ENCODE measurements at places on chromosomes 1 and 21.
A peak's percentile ranks its signal among the peaks of the same experiment; 100 is the strongest.

GRCh38 chr1:246602194-246602593 is 35.9 kb downstream of the CNST start:
- no peak for DNase-seq

DNA sequence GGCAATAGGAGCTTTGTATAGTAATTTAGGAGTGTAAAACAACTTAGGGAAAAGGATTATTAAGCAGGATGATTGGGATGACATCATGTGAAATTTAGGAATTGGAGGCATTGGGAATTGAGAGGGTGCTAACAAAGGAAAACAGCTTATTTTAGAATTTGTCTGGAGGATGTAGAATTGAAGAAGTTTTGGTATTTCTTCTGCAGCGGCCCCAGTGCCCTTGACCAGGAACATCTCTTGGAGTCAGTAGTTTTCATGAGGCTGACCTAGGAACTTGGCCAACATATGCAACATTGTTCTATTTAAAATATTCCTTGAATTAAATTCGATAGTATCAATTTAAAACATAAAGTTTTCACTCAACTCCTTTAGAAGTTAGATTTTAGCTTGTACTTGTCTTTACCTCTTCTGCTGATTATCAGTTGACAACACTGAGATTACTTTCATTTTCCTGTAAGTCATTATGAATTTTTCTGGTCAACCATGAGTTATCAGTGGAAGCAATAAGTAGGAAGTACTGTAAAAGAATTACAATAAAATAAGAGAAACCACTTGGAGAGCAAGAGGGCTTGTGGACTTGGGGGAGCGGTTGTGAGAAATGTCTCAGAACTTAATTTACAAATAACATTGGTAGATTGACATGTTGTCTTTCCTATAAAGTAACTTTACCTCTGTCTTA is 52.8 kb downstream of the DYRK1A start:
- no peak for DNase-seq

- no peak for DNase-seq
Measured at GRCh38 chr1:3630914-3631313, 6.1 kb downstream of the TPRG1L start.

DNA sequence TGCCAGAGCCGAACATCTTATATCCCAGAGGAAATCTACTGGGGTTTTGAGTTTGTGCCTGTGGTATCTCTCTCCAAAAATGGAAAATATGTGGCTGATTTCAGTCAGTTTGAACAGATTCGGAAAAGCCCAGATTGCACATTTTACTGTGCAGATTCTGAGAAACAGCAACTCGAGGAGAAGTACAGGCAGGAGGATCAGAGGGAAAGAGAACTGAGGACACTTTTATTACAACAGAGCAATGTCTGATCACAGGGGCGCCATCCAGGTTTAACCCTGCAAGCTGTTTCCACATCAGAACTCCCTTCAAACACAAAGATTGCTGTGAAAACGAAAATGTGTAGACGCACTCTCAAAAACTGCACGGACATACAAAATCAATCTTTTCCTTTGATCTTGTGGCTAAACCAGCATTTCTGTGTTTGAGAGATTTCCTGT is 43.4 kb downstream of the KCNJ15 start:
- DNase-seq = peak; percentile 16

GRCh38 chr1:223748773-223749733 is 36.7 kb downstream of the CAPN2 start:
- peak; percentile 70 for DNase-seq

GRCh38 chr1:204465546-204466415 is 28.8 kb downstream of the PIK3C2B start:
- DNase-seq = no peak

Measured in stimulated activated naive CD4-positive, alpha-beta T cell (primary cell).